ENCODE measurements at places on chromosomes 4 and X.

GRCh38 chr4:55030589-55030988 lies 94.8 kb downstream of the KDR start:
- no peak for DNase-seq

GRCh38 chr4:139887376-139887802 lies 221.8 kb downstream of the MGST2 start:
- DNase-seq: no peak

- DNase-seq: no peak
Measured at GRCh38 chr4:16505267-16505666, 279.0 kb upstream of the TAPT1 start.

DNA sequence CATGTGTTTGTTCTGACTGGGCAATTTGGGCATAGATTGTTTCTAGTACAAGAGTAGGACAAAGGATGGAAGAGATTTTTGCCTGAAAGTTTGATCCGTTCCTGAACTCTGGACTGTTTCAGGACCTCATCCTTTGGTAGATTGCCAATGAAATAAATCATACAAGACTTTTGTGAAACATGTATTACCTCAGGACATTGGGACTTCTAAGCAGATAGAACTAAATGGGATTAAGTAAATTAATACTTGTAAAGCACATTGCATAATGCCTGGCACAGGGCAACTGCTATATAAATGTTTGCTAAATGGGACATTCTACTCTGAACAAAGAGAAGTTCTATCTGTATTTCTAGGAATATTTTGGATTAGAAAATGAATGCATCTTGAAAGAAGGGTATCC lies 164.8 kb upstream of the RPS6KA3 start:
- DNase-seq: no peak

DNA sequence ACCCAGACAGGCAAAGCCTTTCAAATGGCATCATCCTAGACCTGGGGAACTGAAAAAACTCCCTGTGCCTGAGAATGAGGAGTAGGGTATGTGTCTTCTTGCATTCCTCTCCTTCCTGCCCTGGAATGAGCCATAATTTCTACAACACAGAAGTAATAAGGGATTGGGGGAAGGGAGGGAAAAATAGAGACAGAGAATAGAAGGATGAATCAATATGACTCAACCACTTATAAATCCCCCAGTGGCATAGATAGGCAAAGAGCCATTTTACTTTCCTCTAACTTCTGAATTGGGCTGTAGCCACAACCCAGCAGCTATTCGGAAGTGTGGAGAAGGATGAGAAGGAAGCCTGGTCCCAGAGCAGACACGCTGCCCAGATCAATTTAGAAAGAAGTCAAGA lies 99.9 kb downstream of the NHS start:
- DNase-seq: no peak

- no peak for DNase-seq
Measured at GRCh38 chrX:47059142-47059874, 18.9 kb upstream of the RGN start.

DNA sequence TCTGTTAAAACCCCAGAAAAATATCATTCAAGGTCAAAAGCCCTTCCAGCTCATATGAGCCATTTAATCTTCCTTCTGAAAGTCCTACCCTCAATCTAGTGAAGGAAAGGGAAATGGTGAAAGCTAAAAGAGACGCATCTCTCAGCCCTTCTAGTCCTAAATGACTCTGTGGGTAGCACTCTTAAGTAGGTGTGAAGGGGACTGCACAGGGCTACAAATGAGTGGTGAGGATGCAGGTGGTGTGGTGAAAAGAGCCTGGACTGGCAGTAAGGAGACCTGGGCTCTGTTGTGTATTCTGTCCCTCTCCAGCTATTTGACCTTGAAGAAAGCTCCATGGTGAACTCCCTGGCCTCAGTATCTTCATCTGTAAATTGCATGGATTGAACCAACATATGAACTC lies 671.8 kb upstream of the DIPK2B start:
- DNase-seq: no peak

DNA sequence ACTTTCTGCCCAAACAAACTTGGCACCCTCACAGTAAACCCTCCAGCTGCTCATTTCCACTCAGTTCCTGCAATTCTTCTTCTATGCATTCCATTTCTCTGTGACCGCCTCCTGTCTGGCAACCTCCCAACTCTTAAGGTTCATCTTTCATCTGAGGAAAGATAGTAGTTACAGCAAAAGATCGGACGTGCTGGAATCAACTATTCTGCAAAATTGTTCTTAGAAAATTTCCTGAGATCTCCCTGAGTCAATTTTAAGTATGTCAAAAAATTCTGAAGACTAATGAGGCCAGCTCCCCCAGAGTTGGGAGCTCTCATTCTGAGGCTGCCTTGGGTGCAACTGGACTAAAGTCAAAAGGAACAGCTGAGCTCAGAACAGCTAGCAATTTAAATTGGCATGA lies 1026.0 kb downstream of the ADGRL3 start:
- no peak for DNase-seq
